Lower leg skin (tissue), 4 donors: ENCODE measurements at places on chromosomes 7 and 10. TPM values are rescaled to one million over a fixed set of nuclear protein-coding genes. Genes with fewer than 3 reads are reported as not detected.

Gene GJD4
- total RNA-seq: not detected

Gene SEMA3C
- total RNA-seq: 96.6 TPM

Gene FAM13C
- 7.2 TPM for total RNA-seq

Gene MUC12
- not detected for total RNA-seq

Gene HEPACAM2
- total RNA-seq: not detected

Gene POLR1F
- total RNA-seq: 26.5 TPM

Gene HPSE2
- 0.57 TPM for total RNA-seq

Gene UTF1
- total RNA-seq: not detected

Gene FFAR4
- 0.34 TPM for total RNA-seq

Gene ZNF467
- 8.3 TPM for total RNA-seq

Gene SPDYE16
- total RNA-seq: 0.19 TPM

Gene WNT8B
- total RNA-seq: not detected
